ENCODE measurements at places on chromosomes 2 and 18.

- DNase-seq: no peak
These were observed 1467.8 kb downstream of the DPP10 start for GRCh38 chr2:115910270-115910669.

DNA sequence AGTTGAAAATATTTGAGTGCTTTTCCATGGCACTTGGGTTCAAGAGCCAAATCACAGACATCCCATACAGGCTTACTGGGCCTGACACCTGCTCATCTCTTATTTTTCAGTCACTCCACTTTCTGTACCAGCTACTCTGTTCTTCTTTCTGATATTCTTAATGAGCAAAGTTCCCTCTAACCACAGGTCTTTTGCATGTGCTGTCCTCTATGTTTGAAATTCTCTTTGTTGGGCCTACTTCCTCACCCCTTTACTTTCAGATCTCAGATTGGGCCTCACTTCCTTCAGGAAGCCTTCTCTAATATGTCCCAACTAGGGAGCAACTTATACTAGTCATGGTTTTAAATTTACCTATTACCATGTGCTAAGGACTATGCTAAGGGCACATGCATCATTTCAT lies 81.8 kb upstream of the RBMS1 start:
- no peak for DNase-seq

DNA sequence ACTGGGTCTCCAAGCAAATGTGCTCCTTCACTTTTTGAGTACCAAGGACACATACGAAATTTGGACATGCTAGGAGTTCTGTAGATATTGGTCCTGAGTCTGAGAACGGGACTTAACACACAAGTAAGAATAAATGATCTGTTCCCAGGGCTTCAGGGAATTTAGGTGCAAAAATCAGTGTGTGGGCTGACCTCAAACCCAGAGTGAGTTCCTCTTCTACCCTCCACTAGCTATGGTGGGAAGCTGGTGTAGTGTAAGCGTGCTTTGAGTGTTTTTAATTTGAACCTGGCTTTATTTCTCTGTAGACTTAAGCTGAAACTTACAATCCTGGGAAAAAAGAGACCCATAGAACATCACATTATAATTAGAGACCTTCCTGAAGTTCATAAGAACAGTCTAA lies 50.5 kb downstream of the MYO3B start:
- DNase-seq: no peak

DNA sequence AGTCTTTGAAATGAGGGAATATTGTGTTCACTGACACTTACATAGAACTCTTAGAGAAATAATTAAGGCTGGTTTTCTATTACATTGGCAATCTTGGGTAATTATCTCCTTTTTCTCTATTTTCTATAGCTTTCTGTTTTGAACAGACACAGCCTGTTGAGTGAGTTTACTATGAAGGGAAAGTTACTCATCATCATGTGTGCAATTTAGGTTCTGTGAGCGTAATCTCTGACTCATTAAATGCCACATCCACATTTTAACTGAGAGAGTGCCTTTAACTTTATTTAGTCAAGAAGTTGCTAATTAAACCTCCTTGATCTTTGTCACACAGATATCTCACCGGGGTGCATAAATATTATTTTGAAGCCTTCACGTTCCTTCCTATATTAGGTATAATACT lies 174.0 kb upstream of the SLC8A1 start:
- DNase-seq: no peak

DNA sequence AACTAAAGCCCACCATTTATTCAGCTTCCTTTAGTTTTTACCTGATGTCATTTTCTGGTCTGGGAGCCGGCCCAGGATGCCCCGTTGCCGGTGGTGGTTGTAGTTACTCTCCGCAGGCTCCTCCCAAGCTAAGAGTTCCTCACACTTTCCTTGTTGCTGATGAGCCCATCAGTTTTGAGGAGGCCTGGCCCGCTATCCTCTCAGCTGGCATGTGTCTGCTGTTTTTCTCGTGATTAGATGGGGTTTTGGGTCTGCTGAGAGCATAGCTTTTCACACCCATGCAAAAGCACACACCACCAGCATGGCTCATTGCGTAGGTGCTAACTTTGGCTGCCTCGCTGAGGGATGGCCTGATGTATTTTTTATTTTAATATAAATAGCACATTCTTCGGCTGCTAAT lies 72.1 kb downstream of the PSMG2 start:
- peak; percentile 12 for DNase-seq

DNA sequence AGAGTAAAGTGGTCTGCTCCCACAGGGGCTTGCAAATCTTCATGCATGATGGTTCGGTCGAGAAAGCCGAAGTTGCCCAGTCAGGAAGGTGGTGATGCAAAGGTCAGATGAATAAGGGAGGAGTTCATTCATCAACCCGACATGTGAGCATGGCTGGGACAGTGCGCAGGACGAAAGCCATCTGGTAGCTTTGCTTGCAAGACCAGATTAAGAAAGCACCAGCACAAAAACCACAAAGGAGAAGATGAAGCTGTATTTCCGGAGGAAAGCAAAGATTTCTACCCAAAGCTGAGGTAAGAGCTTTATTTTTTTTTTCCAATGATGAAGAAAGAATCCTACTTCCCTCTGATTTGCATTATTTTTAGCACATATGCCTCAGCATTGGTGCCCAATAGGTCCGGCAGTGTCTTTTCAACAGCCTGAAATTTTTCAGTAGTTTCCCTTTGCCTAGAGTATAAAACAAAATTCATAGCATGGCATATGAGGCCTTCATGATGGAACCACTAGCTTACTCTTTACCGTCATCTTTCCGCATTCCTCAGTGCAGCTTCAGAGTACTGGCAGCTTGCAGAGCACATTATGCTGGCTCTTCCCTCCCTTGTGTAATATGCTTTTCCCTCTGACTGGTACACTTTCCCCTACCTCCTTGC lies 112.0 kb upstream of the THOC1 start:
- DNase-seq: no peak

- DNase-seq: peak; percentile 34
These were observed 82.1 kb upstream of the POMC start for GRCh38 chr2:25250331-25251070.

All from activated naive CD8-positive, alpha-beta T cell treated with anti-CD3 and anti-CD28 coated beads, Interleukin-2, amount 50 U/mL, for 24 hours (primary cell).